Osteoblast (primary cell): ENCODE measurements at places on chromosomes 11 and 22.

DNA sequence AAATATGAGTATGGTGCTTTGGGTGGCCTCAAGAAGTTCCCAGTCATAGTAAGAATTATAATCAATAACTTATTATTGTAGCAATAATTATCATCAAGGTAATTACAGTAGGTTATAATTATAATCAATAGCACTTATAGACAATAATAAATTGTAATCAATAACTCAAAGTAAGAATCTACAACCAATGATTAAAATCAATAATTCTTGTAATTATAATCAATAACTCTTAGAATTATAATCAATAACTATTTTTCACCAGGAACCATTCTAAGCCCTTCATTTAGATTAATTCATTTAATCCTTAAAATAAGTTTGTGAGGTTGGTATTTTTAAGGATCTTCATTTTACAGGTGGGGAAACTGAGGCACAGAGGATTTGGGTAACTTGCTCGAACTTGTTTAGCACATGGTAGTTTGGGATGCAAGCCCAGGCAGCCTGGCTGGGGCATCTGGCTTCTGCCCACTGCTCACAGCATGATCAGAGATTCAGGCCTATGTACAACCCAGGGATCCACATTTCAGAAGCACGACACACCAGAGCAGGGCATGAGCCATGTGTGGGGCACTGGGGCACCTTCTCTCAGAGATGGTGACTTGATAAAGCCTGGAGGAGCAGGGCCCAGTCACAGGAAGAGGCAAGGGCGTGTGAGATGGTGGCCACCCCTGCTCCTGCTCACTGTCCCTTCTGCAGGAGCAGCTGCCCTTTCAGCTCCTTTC is 46.6 kb downstream of the SLC1A2 start:
- no peak for DNase-seq

DNA sequence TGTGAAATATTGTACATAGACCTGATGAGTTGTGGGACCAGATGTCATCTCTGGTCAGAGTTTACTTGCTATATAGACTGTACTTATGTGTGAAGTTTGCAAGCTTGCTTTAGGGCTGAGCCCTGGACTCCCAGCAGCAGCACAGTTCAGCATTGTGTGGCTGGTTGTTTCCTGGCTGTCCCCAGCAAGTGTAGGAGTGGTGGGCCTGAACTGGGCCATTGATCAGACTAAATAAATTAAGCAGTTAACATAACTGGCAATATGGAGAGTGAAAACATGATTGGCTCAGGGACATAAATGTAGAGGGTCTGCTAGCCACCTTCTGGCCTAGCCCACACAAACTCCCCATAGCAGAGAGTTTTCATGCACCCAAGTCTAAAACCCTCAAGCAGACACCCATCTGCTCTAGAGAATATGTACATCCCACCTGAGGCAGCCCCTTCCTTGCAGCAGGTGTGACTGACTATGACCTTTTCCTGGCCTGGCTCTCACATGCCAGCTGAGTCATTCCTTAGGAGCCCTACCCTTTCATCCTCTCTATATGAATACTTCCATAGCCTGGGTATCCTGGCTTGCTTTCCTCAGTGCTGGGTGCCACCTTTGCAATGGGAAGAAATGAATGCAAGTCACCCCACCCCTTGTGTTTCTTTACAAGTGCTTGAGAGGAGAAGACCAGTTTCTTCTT is 12.3 kb downstream of the PIK3IP1 start:
- DNase-seq: no peak

- DNase-seq: no peak
Measured at GRCh38 chr11:73121692-73122091, 20.4 kb downstream of the FCHSD2 start.

DNA sequence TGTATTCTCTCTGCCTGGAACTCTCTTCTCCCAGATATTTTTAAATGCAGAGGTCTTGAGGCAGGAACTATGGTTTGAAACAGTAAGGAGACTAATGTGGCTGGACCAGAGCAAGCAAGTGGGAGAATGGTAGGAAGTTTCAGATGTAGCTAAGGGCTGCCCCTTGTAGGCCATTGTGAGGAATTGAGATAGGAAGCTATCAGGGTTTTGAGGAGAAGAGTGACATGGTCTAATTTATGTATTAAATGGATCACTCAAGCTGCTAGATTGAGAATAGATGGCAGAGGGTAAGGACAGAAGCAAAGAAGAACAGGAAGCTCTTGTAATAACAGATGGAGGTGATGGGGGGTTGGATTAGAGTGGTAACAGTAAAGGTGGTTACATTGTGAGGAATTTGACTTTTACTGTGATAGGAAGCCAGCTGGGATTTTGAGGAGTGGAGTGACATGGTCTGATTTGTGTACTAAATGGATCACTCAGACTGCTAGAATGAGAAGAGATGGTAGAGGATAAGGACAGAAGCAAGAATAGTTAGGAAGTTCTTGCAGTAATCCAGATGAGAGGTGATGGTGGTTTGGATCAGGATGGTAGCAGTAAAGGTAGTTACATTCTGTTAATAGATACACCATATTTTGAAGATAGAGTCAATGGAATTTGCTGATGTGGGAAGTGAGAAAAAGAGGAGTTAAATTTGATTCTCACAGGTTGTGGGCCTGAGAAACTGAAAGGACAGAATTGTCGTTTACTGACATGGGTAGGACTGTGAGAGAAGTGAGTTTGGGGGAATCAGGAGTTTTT is 63.0 kb downstream of the HIPK3 start:
- DNase-seq: no peak

DNA sequence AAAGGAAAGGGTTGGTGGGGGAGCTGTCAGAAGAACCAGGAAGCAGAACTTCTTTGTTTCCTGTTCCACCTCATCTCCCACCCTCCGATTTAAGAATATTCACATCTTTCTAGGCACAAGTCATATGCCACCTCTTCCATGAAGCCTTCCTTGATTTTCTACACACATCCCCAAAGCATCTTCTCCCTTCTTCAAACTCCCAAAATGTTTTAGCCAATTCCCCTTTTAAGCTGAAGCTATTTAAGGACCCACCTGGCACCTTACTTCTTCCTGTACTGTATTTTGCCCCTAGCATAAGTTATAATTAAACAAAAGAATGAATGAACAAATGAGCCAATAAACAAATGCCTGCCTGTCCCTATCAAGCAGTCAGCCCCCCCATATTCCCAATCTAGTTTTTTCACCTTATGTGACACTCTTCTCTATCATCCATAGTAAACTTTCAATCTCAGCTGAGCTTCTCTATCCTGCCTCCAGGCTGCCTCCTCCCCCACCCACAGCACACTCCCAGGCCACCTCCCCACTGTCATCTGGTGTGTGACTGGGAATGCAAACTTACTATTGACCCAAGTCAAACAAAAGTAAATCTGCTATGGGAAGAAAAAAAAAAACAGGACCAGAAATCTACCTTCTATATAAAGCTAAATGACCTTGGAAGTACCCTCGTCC is 3.9 kb downstream of the TNKS1BP1 start:
- peak; percentile 74 for DNase-seq

DNA sequence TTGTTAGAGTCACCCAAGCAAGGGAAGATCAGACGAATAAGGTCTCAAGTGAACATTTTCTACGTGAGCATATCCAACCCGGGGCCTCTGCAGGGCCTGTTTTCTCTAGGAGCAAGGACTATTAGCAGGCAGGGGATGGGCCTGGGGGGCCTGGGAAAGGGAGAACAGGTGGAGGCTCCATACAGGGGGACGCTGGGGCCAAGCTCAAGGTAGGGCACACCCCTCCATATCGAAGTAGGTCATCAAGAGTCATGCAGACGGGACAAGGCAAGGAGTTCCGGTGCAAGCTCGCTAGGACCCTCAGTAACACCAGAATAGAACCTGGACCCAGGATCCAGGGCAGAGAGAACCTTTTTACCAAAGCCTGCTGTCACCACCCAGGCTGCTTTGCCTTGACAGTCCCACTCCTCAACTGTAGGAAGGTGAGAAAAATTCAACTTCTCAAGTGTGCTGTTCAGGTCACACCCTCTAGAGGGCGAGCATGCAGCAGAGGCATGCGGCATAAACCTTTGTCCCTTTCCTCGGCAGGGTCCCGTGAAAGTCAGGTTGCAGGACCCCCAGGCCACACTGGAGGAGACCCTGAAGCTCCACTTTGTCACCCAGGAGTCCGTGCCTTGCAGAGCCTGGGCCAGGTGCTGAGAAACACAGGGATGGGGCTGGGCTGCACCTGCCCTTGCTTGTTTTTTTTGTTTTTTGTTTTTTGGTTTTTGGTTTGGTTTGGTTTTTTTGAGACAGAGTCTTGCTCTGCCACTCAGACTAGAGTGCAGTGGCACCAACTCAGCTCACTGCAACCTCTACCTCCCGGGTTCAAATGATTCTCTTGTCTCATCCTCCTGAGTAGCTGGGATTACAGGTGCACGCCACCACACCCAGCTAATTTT is 8.6 kb upstream of the APOBEC3B start:
- peak; percentile 14 for DNase-seq

GRCh38 chr11:122692444-122692843 is 36.9 kb downstream of the UBASH3B start:
- no peak for DNase-seq

GRCh38 chr22:45511847-45512261 is 9.2 kb downstream of the FBLN1 start:
- DNase-seq: peak; percentile 98

DNA sequence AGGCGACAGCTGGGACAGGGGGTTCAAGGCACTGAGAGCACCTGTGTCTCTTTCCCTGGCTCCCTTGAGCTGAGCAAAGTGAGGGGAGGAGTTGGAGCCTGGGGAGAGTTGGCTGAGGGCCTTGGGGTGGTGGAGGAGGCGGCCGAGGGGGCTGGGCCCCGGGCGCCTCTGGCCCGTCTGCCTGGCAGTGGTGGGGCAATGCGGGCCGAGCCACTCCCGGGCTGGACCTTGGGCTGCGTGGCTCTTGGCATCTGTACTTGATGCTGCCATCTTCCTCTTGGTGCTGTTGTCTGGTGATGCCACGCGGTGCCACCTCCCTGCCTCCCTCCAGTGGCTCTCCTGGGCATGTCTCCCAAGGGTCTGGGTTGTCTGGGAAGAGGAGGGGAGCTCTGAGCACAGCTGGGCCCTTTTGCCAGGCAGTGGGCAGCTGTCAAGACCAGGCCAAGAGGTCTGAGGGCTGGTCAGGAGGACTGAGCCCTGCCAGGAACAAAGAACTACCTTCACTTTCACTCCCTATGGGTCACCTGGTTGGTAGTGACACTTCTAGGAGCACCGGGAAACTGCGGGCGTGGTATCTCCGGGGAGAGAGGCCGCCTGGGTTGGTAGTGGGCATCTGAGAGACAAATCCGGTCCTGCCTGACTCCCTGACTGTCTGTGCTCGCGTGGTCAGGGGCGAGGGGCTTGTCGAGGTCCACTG is 1.3 kb downstream of the GRIK4 start:
- DNase-seq: peak; percentile 91

DNA sequence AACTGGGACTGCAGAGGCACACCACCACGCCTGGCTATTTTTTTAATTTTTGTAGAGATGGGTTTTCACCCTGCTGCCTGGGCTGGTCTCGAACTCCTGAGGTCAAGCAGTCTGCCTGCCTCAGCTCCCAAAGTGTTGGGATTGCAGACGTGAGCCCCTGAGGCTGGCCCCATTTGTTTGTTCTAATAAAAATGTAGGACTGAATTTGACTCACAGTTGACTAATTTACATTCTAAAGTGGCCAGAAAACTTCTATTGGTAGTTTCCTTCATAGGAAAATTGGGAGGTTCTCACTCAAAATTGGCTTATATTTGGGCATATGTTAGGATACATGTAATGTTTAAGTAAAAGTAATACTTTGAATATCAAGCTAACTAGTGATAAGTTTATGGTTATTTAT is 35.0 kb downstream of the PPFIA1 start:
- no peak for DNase-seq

DNA sequence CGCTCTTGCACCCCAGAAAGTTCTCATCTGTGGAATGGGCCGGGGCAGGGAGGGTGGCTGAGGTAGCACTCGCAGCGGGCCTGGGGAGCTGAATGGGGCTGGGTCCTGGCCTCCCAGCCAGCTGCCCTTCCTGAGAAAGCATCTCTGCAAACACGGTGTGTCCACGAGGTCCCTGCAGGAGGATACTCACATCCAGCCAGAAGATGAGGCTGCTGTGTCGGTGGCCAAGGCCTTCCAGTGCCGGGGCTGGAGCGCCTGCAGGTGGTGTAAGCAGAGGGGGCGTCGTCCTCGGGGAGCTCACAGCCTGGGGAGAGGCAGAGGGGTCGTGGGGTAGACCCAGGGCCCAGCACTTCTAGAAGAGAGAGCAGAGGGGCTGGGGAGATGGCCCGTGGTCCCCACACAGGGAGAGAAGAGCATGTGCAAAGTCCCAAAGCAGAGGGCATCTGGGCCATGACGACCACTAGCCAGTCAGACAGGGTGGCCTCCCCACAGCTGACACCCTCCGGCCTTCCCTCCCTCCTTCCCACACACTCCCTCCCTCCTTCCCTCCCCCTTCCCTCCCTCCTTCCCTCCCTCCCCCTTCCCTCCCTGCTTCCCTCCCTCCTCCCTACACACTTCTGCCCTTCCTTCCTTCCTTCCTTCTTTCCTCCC is 97.9 kb downstream of the WNT7B start:
- peak; percentile 49 for DNase-seq

DNA sequence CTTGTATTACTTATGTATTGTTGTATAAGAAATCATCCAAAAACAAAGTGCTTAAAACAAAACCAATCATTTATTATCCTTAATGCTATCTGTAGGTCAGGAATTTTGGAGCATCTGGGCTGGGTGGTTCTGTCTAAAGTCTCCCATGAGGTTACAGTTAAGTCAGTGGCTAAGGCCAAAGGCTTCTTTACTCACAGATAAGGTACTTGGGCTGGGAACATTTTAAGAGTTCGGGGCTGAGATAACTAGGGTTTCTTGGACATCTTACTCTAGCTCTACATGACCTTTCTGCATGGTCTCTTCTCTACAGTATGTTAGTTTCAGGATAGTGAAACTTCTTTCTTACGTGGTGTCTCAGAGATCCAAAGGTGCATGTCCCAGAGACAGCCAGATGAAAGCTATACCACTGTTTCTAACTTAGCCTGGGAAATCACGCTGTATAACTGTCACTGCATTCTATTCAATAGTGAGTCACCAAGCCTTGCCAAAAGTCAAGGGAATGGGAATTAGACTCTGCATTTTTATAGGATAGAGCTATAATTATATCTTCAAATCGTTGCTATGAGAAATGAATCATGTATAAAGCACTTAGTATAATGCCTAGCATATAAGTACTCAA is 29.6 kb downstream of the SOX6 start:
- DNase-seq: peak; percentile 3

- no peak for DNase-seq
Measured at GRCh38 chr11:126101251-126101929, 38.7 kb upstream of the CDON start.

GRCh38 chr11:127393460-127393997 is 393.0 kb upstream of the KIRREL3 start:
- DNase-seq: no peak
